ENCODE measurements at places on chromosomes 4 and X.

DNA sequence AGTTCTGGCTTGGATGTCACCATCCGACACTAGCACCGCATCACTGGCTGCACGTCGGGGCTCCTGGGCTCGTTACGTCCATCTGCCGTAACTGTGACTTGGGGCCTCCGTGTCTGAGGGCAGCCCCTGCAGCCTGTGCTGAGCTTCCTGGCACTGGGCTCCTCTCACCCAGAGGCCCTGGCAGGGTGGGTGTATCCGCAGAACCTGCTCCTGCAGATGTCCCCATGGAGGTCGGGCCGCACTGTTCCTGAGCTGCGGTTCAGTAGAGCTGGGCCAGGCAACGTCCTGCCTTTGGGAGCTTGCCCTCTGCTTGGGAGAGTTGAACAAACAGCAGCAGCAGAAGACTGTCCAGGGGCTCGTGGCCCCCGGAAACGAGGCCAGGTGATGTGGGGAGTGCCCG lies 71.4 kb downstream of the RGS12 start:
- no peak for DNase-seq

DNA sequence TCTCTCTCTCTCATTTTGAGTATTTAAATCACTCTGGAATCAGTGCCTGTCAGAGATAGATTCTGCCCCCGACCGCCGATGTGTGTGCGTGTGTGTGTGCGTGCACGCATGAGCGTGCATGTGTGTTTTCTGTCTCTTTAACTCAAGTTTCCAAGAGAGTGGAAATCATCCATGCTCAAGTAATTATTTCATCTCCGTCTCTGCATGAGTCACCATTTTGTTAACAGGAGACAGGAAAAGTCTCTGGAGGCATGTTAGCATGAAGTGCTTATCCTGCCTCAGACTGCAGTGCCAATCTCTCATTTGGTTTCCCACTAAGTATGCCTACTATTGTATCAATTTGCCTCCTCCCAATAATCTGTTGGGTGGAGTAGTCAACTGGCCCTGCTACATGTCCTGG lies 182.9 kb upstream of the NHS start:
- no peak for DNase-seq

DNA sequence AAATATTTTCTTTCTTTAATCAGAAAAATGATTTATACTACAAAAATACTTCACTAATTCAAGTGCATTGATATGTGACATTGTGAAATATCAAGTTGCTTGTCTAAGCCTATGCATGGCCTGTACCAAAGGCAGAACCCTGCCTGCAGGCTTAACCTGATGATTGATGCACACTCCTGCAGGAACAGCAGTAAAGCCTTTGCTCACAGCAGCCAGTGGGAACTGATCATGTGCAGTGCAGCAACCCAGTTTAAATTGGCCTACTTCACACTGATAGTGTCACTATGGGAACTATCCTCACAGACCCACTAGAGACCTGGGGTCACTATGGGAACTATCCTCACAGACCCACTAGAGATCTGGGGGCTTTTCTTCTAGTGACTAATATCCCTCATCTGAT lies 603.8 kb downstream of the RAPGEF2 start:
- DNase-seq = no peak

- DNase-seq = no peak
These were observed 152.0 kb upstream of the USP9X start for GRCh38 chrX:40933132-40933705.

DNA sequence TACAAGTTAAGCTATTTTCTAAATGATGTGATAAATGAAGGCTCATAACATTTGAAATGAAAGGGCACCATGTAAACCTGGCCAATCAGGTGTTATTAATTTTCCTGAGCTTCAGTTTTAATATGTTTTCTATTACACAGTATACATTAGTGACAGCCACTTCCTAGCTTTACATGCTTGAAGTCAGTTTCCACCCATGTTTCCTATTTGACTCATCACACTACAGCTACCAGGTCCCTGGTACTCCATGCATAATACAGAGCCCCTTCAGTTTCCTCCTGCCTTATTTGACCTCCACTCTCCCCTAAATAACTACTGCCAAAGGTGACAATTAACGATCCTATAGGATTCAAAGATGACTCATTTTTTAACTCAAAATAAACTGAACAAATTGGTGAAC lies 18.3 kb downstream of the ZNF518B start:
- DNase-seq = no peak

Measured in COR-L47 (cell line).